ENCODE measurements at places on chromosomes 13 and 19.

DNA sequence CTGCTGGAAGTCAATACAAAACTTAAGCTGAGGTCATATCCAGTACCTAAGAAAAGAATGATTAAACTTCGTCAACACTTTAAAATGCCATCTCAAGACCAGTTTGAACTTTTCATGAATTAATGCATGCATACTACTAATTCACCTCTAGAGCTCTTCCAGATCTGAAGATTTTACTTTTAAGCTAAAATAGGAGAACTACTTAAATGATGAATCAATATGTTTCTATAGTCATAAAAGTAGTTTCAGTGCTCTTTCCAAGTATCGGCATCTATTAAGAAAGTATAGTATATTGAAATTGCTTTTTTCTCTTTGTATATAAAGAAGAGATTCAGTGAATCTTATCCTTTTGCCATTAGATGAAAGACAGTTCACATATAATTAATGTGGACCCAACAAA, 1123.9 kb downstream of the PCDH9 start:
- no peak for DNase-seq

DNA sequence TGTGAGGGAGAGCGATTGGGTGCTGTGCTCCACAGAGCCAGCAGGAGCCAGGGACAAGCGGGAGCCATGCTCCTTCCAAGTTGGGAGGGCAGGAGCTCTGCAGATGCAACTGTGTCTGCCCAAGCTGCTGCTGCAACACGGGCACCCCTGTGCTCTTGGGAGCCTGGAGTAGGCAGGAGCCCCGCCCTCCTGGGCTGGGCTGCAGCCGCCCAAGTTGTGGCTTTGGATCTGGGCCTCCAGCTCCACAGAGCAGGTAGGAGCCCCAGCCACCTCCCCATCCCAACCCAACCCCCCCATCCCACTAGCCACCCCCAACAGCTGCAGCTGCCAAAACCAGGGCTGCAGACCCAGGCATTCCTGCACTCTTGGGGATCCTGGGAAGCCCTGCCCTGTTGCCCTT, 39.9 kb upstream of the FLT1 start:
- DNase-seq, result no peak

GRCh38 chr19:16134510-16134909, 9.0 kb upstream of the HSH2D start:
- DNase-seq, result no peak

- no peak for DNase-seq
These were observed 305.9 kb downstream of the PCDH20 start for GRCh38 chr13:61109741-61110140.

- no peak for DNase-seq
These were observed 102.7 kb downstream of the ATP11A start for GRCh38 chr13:112792511-112792910.

DNA sequence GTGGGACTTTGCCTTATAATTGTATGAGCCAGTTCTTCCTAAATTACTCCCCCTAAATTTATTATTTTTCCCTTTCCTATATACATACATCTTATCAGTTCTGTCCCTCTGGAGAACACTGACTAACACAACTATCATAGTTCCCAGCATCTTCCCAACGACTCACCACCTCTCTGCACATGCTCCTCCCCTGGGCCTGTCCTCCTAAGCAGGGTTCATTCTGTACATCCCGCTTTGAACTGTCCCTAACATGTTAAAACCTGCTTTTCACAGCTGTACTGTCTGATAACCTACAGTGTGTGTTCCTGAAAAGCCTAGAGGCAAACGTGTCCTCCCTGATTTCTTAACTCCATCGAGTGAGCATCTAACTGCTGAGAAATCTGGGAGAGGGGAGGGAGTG, 141.7 kb downstream of the EFNB2 start:
- DNase-seq, result no peak

GRCh38 chr19:571566-571974, 826 bp upstream of the BSG start:
- DNase-seq, result no peak

DNA sequence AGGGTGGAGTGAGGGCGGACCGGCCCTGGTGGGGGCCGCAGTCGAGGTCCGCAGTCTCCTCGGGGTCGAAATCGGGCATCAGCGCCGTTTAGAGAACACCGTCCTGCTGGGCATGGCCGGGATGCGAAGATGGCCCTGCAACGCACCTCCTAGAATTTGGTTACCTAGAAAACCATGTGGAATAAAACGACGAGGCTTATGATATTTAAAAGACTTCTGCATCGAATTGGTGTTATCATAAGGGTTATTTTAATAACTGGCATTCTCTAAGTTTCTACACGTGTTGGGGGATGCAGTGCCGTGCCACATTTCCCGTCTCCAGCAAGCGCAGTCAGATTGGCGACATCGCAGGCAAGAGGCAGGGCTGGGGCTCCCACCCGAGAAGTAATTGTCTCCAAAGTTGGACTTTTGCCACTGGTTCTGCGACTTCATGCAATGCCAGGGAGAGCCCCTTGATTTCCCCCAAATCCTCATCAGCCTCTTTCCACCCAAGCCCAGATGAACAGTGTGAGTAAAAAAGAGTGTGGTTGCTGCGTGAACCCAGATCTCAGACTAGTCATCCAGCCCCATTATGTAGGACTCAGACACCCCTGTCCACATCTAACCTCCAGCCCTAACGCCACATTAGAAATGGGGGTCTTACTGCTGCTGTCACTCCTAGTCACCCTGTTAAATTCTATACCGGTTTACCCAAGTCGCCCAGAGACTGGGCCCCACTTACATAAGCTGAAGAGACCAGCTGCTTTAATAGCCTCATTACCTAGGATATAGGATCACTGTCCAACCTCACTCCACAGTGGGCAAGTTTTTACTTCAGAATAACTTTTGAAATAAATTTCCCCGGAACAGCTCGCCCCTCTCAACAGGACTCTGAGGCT, 571 bp upstream of the DHRS12 start:
- DNase-seq, result no peak

DNA sequence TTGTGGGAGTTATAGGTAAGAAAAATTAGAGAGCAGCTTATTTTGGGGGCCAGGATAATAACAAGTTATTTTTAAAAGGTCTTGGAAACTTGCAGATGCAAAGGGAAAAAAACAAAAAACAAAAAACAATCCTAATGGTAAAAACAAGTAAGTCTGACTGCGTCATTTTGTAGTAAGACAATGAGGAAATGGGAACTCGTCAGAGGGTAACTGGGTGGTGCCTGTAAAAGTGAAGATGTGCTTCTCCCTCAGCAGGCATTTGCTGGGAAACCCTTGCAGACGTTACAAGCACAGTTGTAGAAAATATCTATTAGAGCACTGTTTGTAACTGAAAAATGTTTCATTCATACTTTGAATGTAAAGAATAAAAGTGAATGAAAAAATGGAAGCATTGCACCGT, 2.2 kb upstream of the TNFSF13B start:
- DNase-seq, result no peak

DNA sequence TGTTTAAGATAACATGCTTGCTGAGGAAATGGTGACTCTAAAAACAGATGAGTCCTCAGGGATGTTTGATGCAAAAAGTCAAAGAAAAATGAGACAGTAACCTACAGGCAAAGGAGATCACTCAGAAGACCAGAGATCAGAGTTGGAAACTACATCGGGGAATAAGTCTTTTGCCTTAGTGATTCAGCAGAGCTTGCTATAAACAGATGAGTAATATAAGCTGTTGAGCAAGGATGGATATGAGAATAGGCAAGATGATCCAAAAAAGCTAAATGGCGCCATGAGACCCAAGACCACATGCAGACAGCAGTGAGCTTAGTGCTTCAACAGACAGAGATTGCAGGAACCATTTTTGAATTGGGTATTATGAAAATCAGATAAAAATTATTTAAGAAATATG, 168.6 kb downstream of the POSTN start:
- no peak for DNase-seq

DNA sequence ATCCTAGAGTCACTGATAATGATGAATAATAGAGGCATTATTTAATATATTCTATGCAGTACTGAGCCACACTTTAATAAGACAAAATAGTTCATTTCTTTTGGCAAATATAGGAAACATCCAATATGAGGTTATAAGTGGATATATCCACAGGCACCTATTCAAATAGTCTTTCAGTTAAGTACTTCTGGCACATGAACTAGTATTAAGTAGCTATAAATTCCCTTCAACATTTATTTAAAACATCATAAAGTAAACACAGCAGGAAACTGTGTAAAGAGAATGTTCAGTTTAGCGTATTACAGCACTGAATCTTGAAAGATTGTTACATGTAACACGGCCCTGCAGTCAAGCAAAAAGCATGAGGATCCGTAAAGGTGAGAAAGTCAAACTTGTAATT, 463.3 kb upstream of the KLF12 start:
- no peak for DNase-seq

Measured in HFF-Myc (cell line).